ENCODE measurements at places on chromosomes 1 and 21.

- no peak for DNase-seq
Observed at GRCh38 chr1:8032366-8032910, 6.3 kb upstream of the ERRFI1 start.

DNA sequence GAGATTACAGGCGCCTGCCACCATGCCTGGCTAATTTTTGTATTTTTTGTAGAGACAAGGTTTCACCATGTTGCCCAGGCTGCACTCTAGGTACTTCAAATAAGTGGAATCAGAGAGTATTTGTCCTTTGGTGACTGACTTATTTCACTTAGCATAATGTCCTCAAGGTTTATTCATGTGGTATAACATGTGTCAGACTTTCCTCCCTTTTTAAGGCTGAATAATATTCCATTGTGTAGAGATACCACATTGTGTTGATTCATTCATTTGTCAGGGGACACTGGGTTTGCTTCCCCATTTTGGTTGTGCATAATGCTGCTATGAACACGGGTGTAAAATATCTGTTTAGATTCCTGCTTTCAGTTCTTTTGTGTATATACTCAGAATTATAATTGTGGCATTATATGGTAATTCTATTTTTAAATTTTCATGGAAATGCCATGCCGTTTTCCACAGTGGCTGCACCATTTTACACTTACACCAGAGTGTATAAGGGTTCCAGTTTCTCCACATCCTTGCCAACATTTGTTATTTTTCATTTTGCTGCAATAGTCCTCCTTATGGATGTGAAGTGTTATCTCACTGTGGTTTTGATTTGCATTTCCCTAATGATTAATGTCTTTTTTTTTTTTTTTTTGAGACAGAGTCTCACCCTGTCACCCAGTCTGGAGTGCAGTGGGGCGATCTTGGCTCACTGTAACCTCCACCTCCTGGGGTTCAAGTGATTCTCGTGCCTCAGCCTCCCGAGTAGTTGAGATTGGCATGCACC, 35.1 kb downstream of the IL6R start:
- no peak for DNase-seq

GRCh38 chr1:41902159-41902577, 16.6 kb downstream of the HIVEP3 start:
- DNase-seq: peak; percentile 66

DNA sequence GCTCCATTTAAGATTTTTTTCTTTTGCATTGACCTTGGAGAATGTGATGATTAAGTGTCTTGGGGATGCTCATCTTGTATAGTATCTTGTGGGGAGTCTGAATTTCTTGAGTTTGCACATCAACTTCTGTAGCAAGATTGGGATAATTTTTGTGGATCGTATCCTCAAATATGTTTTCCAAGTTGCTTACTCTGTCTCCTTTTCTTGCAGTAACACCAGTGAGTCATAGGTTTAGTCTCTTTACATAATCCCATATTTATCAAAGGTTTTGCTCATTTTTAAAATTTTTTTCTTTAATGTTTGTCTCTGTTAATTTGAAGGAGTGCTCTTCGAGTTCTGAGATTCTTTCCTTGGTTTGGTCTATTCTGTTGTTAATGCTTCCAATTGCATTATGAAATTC, 41.7 kb upstream of the ANGPTL1 start:
- DNase-seq: no peak

DNA sequence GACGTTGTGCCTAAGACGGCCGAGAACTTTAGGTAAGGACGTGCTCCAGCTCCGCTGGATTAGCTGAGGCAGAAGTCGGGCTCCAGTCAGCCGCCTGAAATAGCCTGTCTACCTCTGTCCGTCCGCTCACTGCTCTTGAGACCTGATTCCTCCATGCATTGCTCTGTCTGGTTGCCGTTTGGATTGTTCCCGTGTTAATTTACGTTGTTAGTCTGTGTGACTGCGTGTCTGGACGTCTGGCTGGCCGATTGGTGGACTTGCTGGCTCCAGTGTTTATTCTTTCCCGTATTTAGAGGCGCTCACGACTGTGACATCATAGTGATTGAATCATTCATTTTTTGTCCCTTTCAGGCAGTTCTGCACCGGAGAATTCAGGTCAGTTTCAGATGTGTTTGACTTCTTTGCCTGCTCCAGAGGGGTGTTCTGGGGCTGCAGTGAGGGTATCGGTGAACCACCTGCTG, 684 bp downstream of the PPIH start:
- DNase-seq: no peak

DNA sequence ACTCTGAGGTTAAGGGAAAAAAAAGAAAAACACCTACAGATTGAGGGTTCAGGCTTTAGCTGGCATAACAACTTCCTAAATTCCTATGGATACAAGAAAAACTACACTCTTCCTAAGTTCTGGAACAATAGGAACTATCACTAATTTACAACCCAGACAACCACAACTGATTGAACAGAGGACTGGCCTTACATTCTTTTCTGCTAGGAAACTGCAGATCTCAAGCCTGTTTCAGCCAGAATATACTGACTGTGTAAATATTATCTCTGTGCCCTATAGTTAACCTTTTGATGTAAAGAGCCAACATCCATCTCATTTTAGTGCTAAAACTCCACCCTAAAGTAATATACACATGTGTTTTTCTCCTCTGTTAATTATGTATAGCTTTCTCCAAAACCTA, 1186.5 kb upstream of the TMPRSS15 start:
- no peak for DNase-seq

GRCh38 chr21:14962217-14962616, 102.6 kb downstream of the NRIP1 start:
- no peak for DNase-seq

- DNase-seq: no peak
Observed at GRCh38 chr1:69994241-69994640, 211.1 kb downstream of the LRRC40 start.

DNA sequence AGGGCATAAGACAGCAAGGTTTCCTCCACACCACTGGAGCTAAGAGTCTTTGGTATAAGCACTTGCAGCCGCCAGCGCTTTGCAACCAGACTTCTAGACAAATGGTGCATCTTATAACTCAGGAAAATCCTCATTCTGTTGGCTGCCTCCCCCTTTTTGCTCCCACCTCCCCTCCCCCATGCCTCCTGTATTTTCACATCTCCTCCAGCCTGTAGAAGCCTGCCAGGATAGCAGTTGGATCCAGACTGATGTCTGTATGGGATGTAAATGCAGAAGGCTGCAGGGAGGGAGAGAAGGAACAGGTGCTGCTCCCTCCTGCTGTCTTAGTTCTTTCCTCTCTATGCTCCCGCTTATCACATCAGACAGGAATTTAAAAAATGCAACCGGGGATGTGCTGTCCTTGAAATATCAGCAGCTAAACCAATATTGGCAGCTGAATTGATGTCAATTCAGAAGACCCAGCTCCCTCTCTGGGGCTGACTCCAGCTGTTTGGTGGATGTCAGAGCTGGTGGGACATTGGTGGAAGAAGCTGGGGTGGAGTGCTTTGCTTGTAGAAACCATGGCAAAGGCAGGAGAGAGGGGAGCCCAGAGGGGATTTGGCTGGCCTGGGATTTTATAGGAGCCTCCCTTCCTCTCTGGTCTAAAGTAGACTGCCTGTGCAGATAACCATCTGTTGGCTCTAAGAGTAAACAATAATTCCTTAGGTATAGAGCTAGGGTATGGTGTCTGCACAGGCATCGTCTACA, 53.5 kb downstream of the NFASC start:
- peak; percentile 21 for DNase-seq

GRCh38 chr21:20971296-20971921, 26.8 kb upstream of the NCAM2 start:
- DNase-seq: peak; percentile 13

DNA sequence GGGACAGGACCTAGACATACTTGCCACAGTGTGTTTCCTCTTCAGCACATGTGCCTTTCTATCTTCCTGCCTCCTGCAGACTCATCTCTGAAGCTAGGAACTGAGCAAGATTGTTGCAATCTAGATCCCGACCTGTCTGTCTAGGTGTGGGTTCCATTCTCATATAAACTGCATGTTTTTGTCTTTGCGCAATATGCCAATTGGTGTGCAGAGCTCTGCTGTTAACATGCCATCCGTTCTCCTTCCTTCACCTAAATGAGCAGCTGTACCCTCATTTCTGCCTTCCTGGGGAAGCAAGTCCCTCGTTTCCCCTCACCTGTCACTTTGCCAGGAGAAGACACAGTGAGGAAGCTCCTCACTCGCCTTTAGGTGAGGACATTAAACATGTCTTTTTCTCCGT, 55.5 kb downstream of the SLC35F3 start:
- DNase-seq: no peak

- DNase-seq: no peak
Observed at GRCh38 chr21:36384885-36385232, 333 bp upstream of the CHAF1B start.

DNA sequence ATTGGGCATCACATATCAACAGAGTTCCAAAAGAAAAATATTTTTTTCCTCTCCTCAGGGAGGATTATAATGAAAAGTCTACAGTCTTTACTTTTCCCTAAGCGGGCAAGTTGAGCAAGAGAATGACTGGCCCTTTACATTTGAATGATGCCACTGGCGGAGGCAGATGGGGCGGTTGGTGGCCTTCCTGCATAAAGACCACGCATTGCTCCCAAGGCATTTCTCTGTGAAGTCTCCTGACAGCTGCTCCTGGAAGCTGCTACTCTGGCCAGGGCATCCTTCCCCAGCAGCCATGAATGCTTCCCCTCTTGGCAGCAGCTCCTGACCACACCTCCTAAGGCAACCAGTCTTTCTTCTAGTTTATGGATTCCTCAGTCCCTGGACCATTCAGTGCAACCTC, 161.1 kb upstream of the RRP15 start:
- DNase-seq: no peak

DNA sequence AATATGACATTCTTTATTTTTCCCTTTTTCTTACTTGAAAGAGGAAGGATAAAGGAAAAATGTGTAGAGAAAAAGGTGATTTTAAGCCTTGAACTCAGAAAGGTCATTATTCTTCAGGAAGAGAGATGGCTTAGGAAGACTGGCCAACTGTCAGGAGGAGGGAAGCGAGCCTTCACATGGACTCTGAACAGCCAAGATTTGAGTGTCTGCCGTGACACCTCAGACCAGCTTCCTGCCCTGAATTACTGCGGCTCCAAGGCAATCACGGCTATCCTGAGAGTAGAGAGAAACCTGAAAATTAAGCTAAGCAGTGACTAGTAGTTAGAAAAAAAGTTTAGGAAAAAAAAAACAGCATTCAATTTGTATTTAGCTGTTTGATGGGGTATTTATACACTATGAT, 314.7 kb downstream of the KCNH1 start:
- DNase-seq: no peak

DNA sequence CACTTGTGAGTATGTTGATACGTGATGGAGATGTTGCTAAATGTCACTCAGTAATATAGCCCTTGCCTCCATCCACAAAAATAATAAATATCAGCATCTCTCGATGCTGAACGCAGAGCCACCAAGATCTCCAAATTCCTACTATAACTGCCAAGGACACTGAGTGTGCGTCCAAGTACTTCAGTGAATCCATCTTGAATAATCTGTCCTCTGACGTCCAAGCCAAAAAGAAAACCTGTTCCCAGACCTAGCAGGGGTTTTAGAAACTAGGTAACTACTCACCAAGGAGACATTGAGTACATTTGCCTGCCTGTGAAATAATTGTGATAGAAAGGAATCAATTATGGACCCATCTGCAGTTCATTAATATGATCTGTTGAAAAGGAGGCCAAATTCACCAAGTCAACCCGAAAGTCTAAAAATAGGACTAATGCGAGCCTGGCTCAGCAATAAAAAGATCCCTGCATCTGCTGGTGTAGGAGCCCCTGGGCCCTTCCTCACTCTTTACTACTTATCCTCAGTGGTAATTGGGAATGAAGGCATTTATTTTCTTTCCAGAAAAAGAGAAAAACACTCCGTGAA, 226.9 kb upstream of the IRF2BP2 start:
- no peak for DNase-seq

DNA sequence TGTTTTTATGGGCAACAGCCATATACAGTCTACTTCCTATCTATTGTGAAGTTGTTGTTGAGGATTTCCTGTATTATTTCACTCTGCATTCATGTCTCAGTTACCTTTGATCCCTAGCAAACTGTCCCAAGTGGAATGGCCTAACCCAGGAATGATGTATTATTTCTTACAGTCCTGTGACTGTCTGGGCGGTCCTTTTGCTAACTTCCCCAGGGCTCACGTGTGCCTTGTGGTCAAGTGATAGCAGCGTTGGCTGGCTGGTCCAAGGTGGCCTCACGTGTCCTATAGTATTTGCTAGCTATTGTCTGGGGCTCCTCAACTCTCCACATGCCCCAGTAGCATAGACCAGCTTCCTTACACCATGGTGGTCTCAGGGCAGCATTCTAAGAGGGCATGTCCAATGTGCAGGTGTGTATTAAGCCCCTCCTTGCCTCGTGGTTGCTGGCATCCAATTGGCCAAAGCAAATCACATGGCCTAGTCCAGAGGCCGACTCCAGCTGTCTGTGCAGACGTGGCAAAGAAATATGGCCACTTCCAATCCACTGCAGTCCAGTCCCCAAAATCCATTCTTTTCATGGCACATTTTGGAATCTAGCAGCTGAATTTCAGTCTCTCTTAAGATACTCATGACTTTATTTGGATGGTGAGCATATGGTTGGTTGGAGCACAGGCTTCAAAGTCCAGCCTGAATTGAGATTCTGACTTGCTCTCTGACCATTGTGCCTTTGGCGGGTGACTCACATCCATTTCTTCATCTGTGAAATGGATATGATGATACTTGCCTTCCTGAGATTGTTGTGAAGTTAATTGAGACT, 94.1 kb downstream of the GALNT2 start:
- DNase-seq: no peak

DNA sequence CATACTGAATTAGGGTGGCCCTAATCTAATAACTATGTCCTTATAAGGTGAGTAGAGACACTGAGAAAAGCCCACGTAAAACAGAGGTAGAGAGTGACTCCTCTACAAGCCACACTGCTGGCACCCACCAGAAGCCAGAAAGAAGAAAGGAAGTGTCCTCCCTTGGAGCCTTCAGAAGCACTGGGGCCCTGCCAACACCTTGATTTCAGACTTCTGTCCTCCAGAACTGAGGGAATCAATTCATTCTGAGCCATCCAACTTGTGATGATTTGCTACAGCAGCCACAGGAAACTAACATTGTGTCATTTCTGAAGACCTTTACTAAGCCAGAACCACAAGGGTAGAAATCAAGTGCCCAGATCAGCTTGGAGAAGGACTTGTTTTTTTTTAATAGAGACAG, 15.0 kb downstream of the GNB1 start:
- DNase-seq: no peak

GRCh38 chr1:240658312-240658960, 46.5 kb upstream of the GREM2 start:
- peak; percentile 40 for DNase-seq

GRCh38 chr1:12370333-12370975, 140.6 kb downstream of the VPS13D start:
- no peak for DNase-seq

- DNase-seq: no peak
Observed at GRCh38 chr1:40397258-40397657, 23.7 kb downstream of the SMAP2 start.

- DNase-seq: no peak
Observed at GRCh38 chr1:40495315-40495903, 13.2 kb upstream of the EXO5 start.

DNA sequence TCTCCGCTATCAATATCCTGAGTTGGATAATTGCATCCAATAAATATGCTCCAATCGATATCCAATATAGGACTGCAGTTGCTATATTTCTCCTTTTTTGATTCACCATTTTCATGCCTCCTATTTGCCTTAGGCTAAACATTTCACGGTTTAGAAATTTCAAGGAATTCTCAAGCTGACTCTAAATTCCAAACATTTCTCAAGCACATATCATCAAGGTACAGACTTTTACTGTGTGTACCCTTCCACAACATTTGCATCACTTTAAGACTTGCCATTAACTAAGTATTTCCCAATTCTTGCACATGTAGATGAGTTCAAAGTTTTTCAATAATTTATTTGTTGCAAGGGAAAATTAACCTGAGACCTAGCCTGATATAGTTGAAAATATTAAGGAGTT, 795.2 kb upstream of the TMPRSS15 start:
- no peak for DNase-seq
